Stimulated activated naive CD8-positive, alpha-beta T cell treated with anti-CD3 and anti-CD28 coated beads, Interleukin-15, amount 100 ng/mL, for 72 hours (primary cell): ENCODE measurements at places on chromosomes 11 and 22.
A peak's percentile ranks its signal among the peaks of the same experiment; 100 is the strongest.

GRCh38 chr11:122344215-122344614, 228.2 kb upstream of the BLID start:
- no peak for DNase-seq

DNA sequence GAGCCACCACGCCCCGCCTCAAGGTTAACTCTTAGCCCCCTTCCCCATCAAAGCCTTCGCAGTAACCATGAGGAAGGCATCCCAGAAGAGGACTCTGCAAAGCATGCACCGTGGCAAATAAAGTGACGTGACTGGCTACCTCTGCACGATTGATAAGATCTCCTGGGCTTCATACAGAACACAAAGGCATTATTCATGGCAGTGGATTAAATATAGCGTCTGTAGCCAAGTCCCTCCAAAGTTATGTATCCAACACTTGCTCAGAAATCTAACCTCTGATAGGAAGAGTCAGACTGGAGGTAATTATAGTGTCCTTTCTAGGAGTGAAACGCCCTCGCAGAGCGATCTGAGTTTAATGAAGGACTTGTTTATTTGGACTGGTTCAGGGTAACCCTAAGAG, 22.4 kb downstream of the CPT1A start:
- DNase-seq = no peak

GRCh38 chr22:49365910-49366309, 461.8 kb downstream of the BRD1 start:
- no peak for DNase-seq

- no peak for DNase-seq
These were observed 339.3 kb upstream of the SYN3 start for GRCh38 chr22:33397381-33397907.

- no peak for DNase-seq
These were observed 56.4 kb downstream of the NECTIN1 start for GRCh38 chr11:119672597-119672996.

DNA sequence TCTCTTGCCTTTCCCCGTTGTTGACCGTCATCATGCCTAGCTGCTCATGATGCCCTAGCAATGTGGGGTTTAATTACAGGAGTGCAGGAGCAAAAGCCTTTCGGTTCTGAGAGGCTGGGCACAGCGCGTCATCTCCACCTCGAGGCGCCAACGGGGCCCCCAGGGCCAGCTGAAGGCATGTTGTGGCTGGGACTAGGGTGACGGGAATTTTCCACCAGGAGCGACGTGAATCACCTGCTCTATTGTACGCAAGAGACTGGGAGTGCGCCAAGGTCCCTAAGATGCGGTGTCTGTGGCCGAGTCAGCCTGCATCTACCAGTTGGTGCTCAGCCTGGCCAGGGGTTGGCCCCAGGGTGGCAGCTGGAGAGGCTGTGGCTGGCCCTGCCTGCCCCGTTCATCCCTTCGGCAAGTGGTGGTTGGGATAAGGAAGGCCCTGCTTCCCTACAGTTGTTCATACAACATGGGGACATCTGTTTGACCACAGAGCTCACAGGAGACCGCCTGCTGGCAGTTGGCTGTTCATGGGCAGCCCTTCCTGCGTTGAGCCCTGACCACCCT, 1175.6 kb downstream of the BRD1 start:
- no peak for DNase-seq

DNA sequence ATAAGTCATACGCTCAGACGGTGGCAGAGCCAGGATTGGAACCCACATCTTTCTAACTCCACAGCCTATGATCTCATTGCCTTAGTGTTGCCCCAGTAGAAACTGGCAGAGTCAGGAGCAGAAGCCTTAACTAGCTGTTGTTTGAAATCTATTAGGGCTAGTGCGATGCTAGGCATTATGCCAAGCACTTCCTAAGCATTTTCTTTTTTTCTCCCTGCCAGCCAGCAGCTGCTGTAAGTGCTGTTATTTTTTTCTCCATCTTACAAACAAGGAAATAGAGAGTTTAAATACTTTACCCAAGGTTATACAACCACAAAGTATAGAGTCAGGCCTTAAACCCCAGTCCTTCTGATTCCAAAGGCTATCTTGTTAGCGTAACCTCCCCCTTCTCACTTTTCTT, 161.0 kb upstream of the SORL1-AS1 start:
- no peak for DNase-seq

GRCh38 chr11:111797145-111797581, 31.0 kb upstream of the PPP2R1B start:
- no peak for DNase-seq

- DNase-seq = no peak
These were observed 66.2 kb upstream of the EIF3D start for GRCh38 chr22:36595154-36595553.

DNA sequence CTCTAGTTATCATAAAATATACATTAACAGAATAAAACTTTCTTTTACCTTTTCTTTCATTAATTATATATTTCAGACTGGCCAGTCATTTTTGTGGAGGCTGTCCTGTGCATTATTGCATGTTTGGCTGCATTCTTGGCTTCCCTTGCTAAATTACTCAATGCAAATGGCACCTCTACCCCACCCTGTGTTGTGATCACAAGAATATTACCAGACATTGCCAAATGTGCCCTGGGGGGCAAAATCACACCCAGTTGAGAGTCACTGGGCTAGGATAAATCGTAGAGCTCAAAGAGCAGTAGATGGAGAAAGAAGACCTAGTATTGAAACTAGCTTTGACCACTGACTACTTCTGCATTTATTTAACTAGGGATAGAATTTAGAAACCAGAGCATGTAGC, 1257.8 kb upstream of the TENM4 start:
- no peak for DNase-seq

GRCh38 chr11:29006668-29007067, 898.5 kb downstream of the METTL15 start:
- no peak for DNase-seq

DNA sequence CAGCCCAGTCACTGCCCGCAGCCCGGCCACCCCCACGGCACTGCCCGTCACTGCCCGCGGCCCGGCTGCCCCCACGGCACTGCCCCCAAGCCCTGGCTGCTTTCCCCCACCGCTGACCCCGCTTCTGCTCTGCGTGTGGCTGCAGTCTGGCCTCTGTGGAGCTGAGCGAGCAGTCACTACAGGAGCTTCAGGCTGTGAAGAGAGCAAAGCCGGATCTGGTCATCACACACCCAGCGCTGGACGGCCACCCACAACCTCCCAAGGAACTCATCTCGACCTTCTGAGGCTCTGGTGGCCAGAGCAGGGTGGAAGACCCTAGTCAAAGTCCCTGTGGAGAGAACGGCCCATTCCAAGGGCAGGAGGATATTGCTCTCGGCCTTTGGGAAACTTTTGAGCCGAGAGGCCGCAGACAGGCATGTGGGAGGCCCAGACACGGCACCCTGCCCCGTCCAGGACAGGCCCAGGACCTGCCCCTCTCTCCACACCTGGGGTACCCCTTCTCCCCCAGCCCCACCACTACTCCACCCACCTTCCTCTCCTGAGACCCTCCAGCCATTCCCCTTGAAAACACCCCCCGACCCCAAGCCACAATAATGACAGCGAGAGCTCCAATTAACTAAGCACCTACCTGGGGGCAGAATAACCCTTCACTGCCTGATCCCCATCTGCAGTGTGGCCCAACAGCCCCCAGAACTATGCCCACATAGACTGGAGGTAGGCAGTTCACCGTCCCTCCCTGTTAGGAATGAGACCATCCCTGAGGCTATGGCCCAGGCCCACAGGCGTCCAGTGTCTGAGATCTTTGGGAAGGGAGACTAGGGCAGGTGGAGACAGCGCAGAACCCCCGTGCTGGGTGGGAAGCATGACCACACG, 3.7 kb upstream of the PGGHG start:
- DNase-seq = no peak

DNA sequence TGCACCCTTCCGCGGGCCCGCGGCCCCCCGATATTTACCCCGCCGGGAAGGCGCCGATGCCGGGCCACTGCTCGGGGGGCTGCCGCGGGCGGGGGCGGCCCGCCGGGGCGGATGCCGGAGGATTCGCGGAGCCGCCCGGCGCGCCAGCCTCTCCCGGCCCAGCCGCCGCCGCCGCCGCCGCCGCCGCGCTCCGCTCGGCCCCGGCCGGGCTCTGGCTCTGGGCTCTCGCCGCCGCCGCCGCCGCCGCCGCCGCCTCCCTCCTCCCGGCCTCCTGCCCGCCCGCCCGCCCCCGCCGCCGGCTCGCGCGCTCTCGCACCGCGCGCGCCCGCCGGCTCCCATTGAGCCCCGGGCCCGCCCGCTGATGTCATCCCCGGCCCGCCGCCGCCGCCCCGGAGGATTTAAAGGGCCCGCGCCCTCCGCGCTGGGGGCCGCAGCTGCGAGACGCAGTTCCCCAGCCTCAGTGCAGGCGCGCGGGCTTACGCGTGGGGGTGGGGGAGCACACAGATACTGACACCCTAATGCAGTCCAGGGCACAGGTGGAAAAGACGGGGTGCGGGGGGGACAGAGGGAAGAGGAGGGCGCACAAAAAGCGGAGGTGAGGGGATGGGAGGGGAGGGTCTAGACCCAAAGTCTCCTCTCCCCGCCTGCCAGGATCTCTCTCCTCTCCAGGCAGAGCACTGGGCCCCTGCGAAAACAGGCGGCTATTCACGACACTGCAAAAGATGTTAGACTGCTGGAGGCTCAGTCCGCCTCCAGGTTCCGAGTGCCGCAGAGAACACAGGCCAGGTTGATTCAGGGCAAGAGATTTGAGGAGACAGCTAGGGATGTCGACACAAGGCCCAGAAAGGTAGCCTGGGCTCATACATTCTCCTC, at the start of gene CSNK1E:
Gene CSNK1E, minus strand, starts transcription at position 312 of the 873 bp plus-strand sequence. CDS start 3,276 bp downstream, outside the sequence.
- peak; percentile 68 for DNase-seq

DNA sequence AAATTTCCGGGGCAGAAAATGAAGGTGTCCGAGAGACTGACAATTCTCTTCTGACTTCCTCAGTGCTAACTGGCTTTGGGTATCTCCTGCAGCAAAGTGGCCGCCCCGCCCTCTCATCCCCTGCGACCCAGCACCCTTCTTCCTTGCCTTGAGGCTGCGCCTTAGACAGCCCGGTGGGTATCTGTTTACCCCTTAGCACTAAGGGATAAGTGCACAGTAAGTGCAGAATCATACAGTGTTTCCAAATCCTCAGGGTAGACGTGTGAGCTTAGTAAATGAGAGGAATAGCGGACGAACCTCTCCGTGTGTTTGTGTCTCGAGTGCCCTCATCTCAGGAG, 368 bp upstream of the CHORDC1 start:
- DNase-seq = no peak

- DNase-seq = peak; percentile 55
These were observed at the start of gene PRRG4 for GRCh38 chr11:32829680-32830412. PRRG4 (plus strand) TSS chr11:32829927; CDS start chr11:32830530, 603 bp downstream.

GRCh38 chr11:92308366-92308765, 83.7 kb downstream of the FAT3 start:
- DNase-seq = no peak

DNA sequence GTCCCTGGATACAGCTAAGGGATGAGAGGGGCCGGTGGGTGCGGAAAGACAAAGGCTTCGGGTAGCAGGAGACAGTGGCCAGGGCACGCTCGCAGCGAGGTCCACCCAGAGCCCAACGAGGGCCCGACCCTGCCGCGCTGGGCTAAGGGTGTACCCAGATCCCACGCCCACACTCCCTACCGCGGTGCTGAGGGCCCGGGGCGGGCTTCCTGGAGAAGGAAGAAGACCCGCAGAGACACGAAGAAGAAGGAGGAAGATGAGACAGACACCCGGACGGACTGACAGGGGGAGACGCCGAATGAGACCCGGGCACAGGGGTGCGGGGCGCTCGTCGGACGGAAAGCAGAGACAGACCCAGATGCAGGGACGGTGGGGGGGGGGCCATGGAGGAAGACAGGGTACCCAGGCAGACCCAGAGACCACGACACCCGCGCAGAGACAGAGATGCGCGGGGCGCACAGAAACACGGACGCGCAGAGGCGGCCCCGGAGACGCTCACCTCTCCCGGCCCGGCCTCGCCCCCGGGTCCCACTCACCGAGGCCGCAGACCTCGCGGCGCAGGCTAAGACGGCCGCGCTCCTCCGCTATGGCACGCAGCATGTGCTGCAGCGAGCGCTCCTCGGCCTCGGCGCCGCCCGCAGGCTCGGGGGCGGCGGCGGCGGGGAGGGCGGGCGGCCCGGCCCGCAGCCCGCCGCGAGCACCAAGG, 437 bp downstream of the KIAA0930 start:
- DNase-seq = peak; percentile 53

DNA sequence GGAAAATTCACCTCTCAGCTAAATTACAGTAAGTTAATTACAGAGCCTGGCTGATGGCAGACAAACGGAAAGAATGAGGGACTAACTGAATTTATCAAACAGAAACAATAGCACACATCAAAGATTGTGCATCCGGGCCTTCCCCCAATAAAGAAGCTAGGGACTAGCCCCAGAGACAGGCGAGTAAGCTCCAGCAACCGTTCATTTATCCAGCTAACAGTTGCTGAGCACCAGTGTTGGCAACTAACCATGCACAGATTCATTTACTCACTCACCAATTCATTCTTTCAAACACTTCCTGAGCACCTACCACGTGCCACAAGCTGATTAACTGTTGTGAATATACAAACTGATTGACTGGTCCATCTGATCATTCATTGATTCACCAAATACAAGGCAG, 51.2 kb downstream of the SMCO4 start:
- DNase-seq = no peak

DNA sequence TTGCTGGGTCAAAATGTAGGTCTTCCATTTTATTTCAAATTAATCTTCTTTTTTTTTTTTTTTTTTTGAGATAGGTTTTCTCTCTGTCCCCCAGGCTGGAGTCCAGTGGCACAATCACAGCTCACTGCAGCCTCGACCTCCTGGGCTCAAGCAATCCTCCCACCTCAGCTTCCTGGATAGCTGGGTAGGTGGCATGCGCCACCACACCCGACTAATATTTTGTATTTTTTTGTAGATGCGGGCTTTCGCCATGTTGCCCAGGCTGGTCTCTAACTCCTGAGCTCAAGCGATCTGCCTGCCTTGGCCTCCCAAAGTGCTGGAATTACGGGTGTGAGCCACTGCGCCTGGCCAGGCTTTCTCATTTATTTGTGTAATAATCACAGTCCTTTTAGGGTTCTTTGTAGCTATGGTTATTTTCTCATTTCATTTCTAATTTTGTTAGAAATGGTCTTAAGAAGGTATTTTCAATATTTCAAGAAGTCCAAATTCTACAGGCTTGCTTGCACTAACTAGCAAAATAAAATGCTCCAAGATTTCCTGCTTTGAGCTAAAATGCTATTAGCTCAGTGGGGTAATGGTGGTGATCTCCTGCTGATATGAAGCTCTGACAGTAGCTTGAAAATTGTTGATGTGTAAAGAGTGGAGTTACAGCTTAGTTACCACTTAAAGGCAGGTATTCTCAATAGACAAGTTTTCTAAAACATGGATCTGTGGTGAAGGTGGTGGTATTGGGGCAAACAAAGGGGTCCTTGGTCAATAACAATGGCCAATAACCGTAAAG, 50.0 kb downstream of the RBX1 start:
- no peak for DNase-seq

DNA sequence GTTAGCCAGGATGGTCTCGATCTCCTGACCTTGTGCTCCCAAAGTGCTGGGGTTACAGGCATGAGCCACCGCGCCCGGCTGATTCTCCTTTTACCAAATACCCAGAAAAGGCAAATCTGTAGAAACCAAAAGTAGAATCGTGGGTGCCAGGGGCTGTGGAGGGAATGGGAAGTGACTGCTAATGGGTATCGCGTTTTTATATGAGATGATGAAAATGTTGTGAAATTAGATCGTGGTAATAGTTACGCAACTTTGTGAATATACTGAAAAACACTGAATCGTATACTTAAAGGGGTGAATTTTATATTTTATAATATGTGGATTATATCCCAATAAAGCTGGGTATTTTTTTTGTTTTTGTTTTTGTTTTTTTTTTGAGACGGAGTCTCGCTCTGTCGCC, 48.2 kb upstream of the CREB3L1 start:
- no peak for DNase-seq

GRCh38 chr11:88478136-88478815, 140.7 kb upstream of the CTSC start:
- no peak for DNase-seq

- DNase-seq = no peak
These were observed at the start of gene CLDN5 for GRCh38 chr22:19524170-19525115. CLDN5 (minus strand) TSS chr22:19524410; CDS start chr22:19524255, 155 bp downstream.
